ENCODE measurements at places on chromosomes 6 and 20.

- no peak for DNase-seq
Observed at GRCh38 chr20:313948-314347, 11.4 kb upstream of the SOX12 start.

GRCh38 chr6:169342710-169343109 lies 89.1 kb upstream of the THBS2 start:
- DNase-seq, result no peak

- no peak for DNase-seq
Observed at GRCh38 chr6:34056305-34057108, 89.4 kb downstream of the GRM4 start.

GRCh38 chr20:61599541-61599992 lies 347.5 kb downstream of the CDH4 start:
- no peak for DNase-seq

DNA sequence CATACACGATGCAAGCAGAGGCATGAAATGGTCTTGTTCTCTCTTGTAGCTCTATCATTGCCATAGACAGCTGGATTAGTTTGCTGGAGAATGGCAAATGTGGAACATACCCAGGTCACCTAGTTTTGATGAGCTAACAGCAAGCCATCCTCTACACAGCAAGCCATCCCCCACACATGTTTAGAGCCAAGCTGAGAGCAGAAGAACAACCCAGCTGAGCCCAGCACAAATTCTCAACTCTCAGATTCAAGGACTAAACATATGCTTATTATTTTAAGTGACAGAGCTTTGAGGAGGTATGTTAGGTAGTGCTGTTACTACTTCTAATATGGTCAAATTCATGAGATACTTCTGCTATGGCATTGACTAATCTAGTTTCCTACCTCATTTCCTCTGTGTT lies 230.3 kb downstream of the OTOR start:
- DNase-seq, result no peak

- no peak for DNase-seq
Observed at GRCh38 chr6:105319331-105319730, 83.6 kb downstream of the PREP start.

GRCh38 chr20:25346349-25346748 lies 44.3 kb downstream of the ABHD12 start:
- no peak for DNase-seq

GRCh38 chr6:44842616-44843015 lies 455.1 kb downstream of the CDC5L start:
- no peak for DNase-seq

DNA sequence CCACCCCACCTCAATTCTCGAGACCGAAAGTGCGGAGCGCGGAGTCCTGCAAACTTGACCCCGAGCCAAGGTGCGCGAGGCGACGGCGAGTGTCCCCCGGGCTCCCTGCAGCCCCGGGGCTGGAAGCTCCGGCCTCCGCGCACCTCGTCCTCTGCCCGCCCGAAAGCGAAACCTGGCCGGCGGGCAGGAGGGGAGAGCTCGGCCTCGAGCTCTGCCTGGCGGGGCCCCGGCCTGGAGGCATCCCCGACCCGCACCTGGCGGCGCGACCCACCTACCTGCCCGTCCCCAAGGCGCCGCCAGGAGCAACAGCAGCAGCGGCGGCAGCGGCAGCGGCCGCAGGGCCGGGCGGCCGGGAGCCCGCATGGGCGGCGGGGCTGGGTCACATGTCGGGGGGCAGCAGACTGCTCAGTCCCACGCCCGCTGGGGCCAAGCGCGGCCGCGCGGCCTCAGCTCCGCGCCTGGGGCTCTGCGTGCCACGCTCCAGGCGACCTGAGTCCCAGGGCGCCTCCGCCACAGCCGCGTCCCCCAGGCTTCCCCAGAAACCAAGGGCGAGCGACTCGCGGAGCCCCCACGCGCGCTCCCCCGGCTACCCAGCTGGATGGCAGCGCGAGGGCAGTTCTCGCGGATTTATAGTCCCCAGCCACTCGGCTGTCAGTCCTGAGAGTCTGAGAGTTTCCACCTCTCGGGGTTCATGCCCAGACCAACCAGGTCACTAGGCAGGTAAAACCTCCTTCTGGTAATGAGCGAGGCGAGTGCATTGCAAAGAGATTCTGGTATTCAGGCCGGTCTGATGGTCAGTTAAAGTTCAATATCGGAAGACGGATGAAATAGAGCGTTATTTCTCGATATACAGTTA lies at the start of gene IL20RA:
Gene IL20RA (minus strand): TSS at position 600 of the 856 bp plus-strand sequence. CDS start 237 bp downstream, at position 363.
- DNase-seq, result no peak

GRCh38 chr6:34447910-34448309 lies 18.0 kb upstream of the PACSIN1 start:
- DNase-seq, result no peak

GRCh38 chr6:162627825-162628224 lies 99.7 kb downstream of the PRKN start:
- no peak for DNase-seq

- DNase-seq, result no peak
Observed at GRCh38 chr6:106213660-106214289, 111.8 kb downstream of the ATG5 start.

DNA sequence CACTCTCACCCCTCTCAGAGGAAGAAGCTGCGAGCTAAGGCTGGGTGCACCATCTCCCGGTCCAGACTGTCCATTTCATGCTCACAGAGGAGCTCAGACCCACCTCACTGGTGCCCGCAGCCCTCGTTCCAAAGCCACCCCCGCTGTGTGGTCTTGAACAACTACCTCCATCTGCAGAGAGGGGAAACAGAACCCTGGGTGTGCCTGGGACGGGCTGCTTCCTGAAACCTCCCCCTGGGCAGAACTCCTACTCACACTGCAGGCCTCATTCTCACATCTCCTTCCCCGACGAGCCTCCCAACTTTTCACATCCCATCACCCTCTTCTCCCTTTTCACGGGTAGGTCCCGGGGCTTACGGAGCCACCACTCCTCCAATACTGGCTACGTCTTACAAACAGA lies 18.1 kb downstream of the PMEPA1 start:
- no peak for DNase-seq

GRCh38 chr6:136926383-136926782 lies 4.3 kb downstream of the SLC35D3 start:
- DNase-seq, result no peak

- DNase-seq, result no peak
Observed at GRCh38 chr6:16633465-16633864, 127.8 kb downstream of the ATXN1 start.

GRCh38 chr6:3196770-3197169 lies 30.7 kb downstream of the TUBB2B start:
- DNase-seq, result no peak

DNA sequence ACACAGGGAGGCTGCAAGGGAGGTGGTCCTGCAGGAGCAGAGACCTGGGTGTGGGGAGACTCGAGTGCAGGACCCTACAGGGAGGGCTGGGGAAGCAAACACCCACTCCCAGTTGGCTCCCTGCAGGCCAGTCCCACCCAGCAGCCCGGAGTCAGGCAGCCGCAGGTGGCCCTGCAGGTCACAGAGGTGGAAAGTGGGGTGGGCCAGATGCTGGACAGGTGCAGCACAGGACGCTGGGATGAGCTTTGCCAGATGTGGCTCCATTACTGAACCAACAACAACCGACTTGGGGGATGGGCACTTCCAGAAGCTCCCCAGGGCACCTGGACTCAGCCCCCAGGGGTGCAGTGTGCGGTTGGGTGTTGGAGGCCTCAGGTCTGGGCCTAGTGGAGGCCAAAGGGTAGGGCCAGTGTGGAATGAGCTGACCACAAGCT lies 26.6 kb upstream of the MYT1 start:
- no peak for DNase-seq

GRCh38 chr20:58084966-58085365 lies 143.5 kb downstream of the ANKRD60 start:
- no peak for DNase-seq

DNA sequence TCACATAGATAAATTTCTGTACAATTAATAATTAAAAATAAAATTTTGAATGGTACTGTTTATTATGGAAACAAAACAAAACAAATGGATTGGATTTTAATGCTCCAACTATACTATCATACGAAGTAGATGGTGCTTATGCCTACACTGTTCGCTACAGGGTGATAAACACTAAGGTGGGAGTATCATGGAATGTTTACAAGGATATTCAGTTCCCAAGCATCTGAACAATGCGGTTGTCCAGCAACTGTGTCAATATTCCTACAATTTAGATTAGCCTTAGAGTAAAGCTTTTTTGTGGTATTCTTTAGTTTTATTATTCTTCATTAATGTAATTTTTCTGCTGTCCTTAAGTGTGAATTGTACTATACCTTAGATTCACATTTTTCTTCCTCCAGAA lies 105.1 kb downstream of the MMS22L start:
- no peak for DNase-seq

DNA sequence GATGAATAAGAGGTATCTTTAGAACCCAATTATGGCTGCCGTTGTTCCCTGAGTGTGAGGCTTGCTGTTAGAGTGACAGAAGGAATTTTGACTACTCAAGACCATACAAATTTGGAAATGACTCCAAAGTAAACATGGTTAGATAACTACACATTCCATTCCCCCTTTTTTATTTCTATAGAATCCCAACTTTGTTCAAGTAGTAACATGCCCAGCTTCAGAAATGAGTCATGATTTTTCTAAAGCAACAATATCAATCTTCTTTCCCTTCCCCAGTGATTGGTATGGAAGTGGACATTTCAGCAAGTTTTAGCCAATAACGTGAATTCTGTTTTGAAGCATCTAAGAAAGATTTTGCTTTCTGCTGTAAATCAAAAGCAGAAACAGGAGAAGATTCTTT lies 37.8 kb downstream of the HCRTR2 start:
- DNase-seq, result no peak

DNA sequence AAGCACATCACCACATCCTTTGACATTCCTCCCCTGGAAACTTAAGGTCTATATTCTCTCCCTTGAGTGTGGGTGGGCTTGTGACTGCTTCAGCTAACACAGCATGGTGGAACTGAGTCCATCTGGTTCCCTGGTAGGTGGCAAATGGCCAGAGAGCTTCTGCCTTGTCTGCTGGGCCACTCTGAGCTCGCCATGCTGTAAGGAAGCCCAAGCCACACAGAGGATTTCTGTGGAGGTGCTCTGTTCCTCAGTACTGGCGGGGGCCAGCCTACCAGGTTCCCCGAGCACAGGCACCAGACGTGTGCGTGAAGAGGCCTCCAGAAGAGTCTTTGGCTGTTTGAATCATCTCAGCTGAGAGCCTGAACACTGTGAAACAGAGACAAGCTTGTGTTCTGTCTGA lies 41.6 kb upstream of the PMEPA1 start:
- no peak for DNase-seq

DNA sequence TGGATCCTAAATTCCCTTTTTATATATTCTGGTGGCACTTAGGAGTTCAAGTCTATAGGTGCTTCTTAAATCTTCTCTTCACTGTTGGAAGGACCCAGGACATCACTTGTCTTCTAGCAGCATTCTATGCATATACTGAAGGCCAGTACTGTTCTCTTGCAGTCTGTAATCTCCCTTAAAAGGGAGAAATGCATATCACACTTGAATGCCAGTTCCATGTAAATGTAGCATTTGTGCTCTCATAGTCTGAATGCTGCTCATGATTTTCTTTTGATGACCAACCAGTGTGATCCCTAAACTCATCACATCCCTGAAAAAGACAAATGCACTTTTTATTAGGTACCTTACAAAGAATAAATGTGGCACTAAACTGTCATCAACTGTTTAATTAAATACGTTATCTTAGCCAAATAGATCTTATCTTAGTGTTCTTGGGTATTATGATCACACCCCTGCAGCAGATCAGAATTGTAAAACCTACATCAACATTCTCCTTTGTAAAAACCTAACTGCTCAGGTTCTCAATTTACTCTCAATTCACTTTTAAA lies 176.1 kb downstream of the EPHA7 start:
- no peak for DNase-seq

- DNase-seq, result no peak
Observed at GRCh38 chr6:142395768-142396231, 94.0 kb downstream of the ADGRG6 start.

DNA sequence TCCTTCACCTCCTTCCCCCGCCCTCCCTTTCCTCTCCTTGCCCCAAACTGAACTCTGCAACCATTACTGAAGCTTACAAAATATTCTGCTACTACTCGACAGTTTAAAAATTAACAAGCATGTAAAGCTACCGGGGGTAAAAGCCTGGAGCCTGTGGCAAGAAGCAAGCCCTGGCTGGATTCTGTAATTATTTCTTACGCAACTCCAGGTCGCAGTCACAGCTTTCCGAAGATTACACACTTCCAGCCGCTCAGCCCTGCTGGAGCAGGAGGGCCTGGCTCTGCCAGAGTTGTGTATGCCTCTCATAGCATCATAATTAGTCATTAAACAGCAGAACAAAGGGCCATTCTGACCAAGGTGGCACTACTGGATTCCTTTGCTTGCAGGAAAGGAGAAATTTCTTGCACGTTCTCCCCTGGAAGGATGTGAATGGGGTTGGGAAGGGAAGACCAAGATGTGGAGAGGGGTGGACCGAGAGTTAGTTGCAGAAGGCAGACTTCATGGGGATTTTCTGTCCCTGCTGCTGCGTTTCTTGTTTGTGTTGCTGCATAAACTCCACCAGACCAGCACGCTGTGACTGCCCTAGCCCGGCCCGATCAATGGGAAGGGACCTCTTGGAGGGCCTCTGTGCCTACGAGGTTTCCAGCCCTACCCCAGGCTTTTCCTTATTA lies 23.6 kb downstream of the FOXQ1 start:
- no peak for DNase-seq

DNA sequence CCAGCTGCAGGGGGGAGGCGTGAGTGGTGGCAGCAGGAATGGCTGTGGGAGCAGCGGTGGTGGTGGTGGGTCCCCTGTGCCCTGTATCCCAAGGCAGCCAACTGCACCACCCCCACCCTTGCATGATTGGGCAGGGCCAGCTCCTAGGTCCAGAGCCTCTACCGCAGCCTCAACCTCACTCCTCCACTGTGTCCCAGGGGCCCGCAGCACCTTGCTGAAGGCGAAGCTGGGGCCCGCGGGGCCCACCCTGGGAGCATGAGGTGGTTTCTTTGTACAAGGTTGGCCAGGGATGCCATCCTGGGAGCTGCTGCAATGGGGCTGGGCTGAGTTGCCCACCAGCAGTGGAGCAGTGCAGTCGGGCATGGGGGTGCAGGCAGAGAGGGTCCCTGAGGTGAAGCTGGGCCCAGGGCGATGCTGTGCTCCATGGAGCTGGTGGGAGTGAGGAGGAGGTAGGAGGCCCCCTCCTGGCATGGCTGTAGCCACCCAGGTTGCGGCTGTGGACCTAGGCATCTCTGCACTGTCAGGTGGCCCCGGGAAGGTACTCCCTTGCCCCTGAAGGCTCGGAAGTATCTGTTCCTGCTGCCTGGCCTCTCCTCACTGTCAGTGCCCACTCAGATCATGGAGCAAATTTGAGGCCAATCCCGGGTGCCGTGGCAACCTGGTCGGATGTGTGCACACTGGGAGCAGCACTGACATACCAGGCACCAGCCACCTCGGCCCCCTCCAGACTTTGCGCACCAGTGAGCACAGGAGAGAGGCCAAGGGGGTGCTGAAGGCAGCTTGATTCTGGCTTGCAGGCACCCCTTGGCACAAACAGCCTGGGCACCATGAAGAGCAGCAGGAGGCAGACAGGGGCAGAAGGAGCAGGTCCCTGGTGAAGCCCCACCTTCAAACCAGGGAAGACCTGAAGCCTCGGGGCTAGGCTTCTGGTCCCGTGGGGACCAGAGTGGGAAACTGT lies 60.2 kb upstream of the L3MBTL3 start:
- no peak for DNase-seq

All from Panc1 (cell line).